ENCODE measurements at places on chromosomes 3 and 15.
A peak's percentile ranks its signal among the peaks of the same experiment; 100 is the strongest.

- no peak for DNase-seq
Measured at GRCh38 chr3:131393868-131394267, 12.3 kb downstream of the NUDT16 start.

- DNase-seq, result no peak
Measured at GRCh38 chr3:43146599-43146998, 40.7 kb upstream of the POMGNT2 start.

DNA sequence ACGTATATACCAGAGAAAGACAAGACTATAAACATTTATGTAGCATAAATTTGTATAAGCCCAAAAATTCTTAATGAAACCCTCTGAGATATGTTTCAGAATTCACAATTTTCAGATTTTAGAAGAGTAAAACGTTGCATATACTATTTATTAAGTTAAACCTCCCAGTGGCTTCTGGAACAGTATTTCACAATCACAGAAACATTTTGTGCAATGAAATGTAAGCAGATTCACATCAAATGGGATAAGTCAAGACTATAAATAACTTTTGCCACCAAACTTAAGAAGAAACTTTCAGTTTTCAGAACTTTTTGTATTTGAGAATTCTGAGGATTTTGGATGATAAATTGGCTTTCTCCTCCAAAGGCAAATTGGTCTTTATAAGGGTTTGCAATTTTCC, 9.2 kb downstream of the SLTM start:
- DNase-seq, result no peak

DNA sequence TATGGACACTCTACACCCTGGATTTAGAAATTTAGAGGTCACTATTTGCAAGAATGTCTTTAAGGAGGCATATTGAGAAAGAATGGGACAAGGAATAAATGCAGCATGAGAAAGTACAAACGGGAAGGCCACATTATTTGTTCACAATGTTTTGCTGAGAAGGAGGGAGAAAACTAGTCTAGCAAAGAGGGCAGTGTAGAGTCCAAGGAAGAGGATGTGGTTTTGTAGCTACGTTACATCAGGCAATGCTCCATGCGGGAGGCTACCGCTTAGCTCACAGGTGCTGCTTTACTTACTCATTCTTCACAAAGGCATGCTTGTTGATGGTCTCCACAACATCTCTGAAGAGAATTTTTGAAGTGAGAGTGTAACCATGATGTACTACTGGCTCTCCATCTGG, 191.1 kb downstream of the PLCH1 start:
- no peak for DNase-seq

DNA sequence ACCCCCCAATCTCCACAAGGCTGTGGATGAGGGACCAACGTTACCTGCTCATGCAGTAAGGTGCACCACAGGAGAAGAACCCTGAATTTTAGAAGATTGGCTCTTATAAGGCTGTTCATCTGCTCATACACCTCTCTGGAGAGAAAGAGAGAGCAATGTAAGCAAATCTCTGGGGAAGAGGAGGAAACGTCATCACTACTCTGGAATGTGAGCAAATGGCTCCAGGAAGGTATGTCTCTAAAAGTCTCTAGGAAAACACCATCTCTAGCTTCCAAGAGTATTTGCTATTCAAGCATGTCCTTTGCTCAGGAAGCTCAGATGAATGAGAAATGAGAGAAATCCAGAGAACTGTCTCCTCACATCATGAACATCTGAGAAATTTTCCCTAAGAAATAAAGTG, 235.4 kb downstream of the TBL1XR1 start:
- DNase-seq, result no peak

DNA sequence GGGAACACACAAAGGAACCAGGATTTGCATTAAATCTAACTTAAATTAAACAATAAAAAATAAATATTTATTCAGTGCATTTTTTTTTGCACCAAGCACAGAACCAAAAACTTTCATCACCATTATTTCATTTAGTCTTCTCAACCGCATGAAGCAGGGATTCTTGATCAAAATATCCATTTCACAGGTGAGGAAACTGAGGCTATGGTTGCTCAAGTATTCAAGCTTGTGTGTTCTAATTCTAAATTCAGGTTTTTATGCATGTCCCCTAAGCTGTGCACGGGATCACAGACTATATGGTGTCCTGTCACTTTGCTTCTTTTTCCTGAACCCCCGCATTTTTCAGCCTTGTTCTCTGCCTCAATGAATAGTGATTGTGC, 64.3 kb upstream of the BCL6 start:
- no peak for DNase-seq

DNA sequence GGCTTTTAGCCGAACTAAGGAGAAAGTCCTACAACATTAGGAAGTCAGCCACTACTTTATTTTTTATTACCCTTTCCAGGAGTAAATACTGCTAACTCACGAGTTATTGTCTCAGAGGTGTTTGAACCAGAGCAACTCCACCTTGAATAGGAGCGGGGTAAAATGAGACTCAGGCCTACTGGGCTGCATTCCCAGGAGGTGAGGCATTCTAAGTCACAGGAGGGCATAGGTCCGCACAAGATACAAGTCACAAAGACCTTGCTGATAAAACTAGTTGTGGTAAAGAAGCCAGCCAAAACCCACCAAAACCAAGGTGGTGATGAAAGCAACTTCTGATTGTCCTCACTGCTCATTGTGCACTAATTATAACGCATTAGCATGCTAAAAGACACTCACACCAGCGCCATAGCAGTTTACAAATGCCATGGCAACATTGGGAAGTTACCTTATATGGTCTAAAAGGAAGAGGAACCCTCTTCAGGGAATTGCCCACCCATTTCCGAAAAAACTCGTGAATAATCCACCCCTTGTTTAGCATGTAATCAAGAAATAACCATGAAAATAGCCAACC, 555.9 kb downstream of the IGSF11 start:
- no peak for DNase-seq

DNA sequence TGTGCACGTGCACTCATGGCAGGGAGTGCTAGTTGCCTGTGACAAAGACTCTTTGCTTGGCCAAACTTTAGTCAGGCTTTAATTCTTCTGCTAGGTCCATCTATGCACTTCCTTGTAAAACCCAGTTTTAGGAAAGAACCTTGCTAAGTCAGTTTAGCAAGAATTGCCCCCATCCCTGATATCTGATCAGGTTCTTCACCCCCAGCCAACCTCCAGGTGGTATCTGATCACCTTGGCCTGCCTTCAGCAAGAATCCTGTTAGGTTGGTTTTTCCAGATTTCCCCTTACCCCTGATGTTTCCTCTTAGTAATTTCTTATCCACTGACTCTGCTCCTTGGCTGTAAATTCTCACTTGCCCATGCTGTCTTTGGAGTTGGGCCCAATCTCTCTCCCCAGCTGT, 8.4 kb downstream of the HSPBAP1 start:
- no peak for DNase-seq

- no peak for DNase-seq
Measured at GRCh38 chr3:76231258-76231657, 445.9 kb upstream of the ZNF717 start.

DNA sequence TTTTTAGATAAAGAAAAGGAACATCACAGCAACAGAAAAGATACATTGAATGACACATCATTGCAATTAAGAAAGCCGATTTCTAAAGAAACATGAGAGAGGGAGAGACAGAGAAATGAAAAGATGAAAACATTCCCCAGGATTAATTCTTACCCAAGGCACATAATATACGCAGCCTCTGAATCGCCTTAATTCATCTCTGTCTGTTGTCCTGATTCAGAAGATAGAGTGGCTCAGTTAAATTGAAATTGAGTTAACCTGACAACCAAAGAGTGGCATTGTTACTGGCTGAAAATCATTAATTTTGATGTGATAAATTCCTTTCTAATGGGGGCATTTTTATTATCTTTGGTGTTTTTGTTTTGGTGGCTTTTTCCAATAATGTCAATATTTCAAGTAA, 701.9 kb downstream of the EDEM1 start:
- DNase-seq, result no peak

DNA sequence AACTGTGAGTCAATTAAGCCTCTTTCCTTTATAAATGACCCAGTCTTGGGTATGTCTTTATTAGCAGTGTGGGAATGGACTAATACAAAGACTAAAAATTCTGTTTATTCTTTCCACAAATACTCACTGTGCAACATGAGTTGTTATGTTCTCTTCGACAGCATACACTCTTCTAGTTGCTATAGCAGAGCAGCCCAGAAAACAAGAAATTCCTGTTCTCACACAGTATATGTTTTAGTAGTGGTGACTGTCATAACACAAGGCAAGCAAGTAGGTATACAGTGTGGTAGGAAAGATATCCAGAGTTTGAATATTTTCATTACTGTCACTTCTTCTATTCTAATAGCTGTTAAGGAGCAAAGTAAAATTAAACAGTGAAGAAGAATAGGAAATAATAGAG, 453.3 kb downstream of the ROBO1 start:
- no peak for DNase-seq

DNA sequence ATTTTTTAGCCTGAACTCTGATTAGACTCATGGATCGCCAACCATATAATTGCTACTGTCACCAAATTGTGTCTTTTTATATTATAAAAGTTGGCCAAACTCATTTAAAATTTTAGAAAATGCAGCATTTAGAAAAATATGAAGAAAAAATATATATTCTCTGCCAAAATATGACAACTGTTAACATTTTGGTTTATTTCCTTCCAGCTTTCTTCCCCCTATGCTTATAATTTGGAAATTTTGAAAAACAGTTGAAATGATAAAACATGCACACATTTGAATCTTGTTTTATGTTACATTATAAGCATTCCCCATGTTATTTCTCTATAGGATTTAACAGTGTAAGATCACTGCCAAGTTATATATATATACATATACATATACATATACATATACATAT, 1112.8 kb downstream of the TUSC7 start:
- no peak for DNase-seq

DNA sequence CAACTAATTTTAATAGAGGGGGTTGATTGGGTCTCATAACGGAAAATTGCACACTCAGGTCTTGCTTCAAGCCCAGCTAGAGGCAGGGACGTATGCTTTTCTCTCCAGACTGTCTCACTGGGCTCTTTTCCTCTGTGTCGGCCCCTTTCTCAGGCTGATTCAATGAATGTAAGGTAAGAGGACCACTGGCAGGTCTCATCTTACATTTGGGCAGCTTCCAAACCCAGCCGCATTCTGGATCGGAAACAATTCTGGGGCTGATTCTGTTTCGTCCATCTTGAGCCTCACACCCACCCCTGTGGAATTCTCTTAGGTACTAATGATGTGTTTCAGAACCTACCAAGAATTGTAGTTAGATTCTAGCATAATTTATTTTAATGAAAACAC, 40.7 kb downstream of the TMEM212 start:
- no peak for DNase-seq

DNA sequence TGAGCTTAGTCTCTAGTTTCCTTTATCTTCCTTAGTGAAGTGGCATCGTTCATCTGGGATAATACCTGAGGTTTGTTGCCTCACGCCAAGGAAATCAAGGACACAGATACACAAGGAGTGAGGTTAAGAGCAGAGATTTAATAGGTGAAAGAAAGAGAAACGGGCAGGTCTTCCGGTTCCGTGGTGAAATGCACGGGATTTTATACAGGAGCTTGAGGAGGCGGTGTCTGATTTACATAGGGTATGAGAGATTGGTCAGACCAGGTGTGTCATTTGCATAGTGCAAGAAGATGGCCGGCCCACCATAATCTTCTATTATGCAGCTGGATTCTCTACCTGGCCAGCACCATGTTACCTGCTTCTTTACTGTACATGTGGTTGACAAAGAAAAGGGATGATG, 17.2 kb downstream of the ARRDC4 start:
- no peak for DNase-seq

DNA sequence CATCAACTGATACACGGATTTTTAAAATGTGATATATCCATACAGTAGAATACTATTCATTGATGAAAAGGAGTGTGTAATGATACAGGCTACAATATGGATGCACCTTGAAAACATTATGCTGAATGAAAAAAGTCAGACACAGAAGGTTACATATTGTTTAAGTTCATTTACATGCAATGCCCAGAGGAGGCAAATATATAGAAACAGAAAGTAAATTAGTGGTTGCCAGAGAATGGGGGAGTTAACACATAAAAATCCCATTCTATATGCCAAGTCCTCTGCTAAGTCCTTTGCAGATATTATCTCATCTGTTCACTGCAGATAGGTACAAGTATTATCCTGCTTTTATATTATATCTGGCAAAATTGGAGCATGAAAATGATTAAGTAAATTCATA, 22.1 kb upstream of the CDIN1 start:
- no peak for DNase-seq

- no peak for DNase-seq
Measured at GRCh38 chr15:51172193-51172592, 77.5 kb upstream of the TNFAIP8L3 start.

GRCh38 chr3:10074666-10075065, 33.4 kb downstream of the FANCD2OS start:
- no peak for DNase-seq

DNA sequence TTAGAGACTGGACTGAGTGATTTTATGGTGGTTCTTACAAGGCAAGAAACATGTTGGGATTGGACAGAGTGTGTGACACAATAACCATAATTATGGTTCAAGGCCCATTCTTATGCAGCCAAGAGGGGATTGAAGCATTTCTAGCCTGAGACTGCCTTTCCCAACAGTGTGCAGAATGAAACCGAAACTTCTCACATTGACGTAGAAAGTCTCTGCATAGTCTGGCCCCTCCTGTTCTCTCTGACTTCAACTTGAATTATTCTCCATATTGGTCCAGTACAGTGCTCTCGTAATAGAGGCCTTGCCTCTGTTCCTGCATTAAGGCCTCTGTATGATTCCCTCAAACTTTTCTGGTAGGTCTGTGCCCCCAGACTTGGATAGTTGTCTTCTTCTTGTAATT, 138.3 kb downstream of the DIPK2A start:
- DNase-seq, result no peak

- peak; percentile 4 for DNase-seq
Measured at GRCh38 chr3:59992578-59992977, 942.8 kb upstream of the CFAP20DC start.
